Spinal cord (tissue), 10 donors: ENCODE measurements at places on chromosomes 7 and 10. TPM values are rescaled to one million over a fixed set of nuclear protein-coding genes. Genes with fewer than 3 reads are reported as not detected.

The EEPD1 gene
- 25.8 TPM for total RNA-seq

The DLG5 gene
- 27.5 TPM for total RNA-seq

The OR6B1 gene
- total RNA-seq = not detected

DNA sequence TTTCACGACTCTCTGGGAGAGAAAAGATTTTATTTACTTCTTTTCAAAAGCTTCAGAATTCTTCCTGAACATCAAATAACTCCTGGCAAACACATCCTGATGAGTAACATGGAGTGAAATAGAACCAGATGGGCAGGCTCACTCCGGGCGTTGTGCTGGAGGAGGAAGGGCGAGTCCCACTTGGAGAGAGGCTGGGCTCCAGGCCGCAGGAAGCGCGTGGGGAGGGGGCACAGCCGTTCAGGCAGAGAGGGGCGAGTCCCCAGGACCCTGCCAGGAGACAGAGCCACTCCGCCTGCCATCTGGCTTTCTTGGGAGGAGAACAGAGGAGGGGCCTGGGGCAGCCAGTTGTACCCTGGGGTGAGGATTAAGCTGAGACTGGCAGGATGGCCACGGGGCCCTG, 265.9 kb upstream of the ZMIZ1 start:
- H3K4me1 ChIP-seq = peaks cover 46% of the 10 kb centered on the region
- peak; percentile 79 for DNase-seq
- peak overlapping the region; percentile 68 for H3K27ac ChIP-seq

DNA sequence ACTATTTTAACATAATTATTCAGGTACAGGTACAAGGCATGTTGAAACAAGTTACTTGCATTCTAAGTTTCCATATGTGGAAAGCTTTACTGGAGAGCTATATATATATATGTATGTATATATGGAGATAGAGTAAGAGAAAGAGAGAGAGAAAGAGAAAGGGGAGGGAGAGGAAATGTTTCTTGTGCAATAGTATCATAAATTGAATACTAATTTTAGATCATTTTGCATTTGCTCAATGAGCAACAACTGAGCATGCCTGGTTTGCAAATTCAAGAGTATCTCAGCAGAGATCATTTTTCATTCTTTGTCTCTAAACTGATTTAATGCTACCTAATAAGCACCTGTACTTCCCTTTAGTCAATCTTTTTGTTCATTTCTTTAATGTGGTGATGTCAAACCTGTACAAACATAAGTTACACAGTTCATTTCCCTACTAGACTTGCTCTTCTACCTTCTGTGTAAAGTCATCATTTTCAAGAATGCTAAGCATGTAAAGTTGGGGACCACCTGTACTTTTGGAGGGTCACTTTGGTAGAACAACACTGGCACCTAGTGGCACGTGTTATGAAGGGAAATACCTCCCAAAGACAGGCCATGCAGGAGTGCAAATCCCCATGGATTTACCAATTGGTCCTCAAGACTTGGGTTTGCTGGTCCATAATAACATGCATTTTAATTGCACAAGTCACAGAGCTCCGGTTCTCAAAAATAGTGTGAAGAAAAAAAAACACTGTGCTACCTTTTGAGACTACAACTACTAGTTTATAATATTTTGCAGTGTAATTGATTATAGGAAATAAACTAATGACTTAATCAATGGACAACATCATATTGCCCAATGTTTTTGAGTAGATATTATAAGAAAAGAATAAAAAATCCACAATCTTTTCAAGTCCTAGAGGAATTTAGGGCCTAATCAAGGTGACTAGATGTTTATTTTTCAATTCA, 431.2 kb upstream of the IGFBP3 start:
- H3K27me3 ChIP-seq = peaks cover 2% of the 10 kb centered on the region
- DNase-seq = peak; percentile 72
- H3K4me1 ChIP-seq = no peaks in the 10 kb centered on the region
- no peak overlapping the region for H3K4me3 ChIP-seq
- H3K27ac ChIP-seq = no peak overlapping the region

DNA sequence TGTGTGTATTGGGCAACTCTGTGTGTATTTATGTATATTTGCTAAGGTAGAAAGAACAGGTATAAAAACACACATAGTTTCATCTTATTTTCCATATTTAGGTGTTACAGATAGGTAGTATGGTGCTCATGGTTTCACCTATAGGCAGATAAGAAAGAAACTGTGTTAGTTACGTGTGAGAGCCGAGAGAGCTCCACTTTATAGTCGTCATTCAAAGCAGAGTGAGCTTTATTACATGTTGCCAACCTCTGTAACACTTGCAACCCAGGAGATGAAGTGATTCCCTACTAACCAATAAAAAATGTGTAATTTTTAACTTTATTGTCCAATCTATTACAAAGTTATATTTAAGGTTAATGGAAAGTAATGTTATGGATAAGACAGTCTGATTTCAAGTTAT, 121.3 kb downstream of the AGMO start:
- H3K4me1 ChIP-seq = no peaks in the 10 kb centered on the region
- DNase-seq = no peak
- H3K27me3 ChIP-seq = no peaks in the 10 kb centered on the region
- no peaks in the 10 kb centered on the region for H3K36me3 ChIP-seq
- H3K4me3 ChIP-seq = no peak overlapping the region

DNA sequence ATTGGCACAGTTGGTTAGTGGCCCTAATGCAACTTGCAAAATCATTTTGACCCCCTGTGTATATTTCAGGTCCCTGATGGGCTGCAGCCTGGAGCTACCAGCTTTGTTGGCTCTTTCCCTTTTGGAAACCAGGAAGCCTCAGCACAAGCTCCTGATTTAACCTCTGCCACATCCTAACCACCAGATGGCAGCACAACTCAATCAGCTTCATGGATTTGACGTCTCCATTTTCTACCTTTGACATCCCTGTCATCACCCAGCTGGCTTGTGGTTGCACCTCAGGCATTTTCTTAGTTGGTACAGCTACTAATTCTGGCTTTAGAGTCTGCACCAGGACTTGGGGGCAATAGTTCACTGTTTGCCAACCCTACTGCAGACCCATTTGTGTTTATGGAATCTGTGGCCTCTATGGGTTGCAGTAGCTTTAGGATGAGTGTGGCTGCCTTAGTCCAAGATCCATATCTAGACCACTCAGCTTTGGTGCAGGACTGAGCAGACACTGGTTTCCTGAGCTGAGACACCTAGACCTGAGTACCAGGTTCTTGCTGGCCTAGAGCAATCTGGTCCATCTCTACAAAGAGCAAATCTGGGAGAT, 456.2 kb downstream of the REEP3 start:
- H3K27me3 ChIP-seq = no peaks in the 10 kb centered on the region
- no peaks in the 10 kb centered on the region for H3K4me1 ChIP-seq
- DNase-seq = no peak
